NCI-H1930 (cell line): ENCODE measurements at places on chromosomes 5 and 9.

- no peak for DNase-seq
These were observed 34.4 kb downstream of the RASA1 start for GRCh38 chr5:87302061-87302460.

DNA sequence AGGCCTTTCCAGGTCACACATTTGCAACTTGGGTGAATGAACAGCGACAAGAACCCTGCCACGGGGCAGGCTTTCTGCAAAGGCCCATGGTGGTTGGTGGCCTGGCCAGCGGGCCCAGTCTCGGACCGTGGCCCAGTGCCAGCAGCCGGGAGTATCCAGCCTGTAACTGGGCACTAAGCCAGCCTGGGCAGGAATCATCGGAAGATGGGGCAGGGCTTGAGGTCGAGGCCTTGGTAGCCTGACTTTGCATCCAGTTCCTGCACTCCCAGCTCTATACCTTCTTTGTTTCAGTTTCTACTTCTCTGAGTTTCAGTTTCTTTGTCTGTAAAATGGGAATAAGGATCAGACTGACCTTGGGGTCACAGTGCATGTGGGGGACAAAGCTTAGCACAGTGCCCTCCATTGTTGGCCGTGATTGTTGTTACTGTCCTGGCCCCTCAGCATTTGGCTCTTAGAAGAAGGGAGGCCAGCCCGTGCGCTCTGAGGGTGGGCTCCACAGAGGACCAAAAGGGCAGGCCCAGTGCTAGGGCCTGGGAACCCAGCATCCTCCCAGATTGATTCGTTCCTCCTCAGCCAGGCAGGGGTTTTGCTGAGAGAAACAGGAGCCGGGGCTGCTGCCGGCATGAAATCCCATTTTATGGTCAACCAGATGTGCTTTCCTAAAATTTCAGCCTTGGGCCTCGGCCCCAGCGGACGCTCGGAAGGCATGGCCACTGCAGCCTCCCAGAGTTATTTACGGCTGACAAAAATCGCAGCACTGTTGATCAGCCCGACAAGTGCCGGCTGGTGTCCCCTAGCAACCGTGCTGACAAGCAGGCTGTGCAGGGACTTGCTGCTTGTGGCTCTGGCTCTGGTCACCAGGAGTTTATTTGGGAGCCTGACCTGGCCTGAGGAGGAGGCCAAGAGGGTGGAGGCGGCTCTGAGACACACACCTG lies 43.6 kb downstream of the JADE2 start:
- DNase-seq: no peak

GRCh38 chr5:156515121-156515520 lies 188.2 kb downstream of the SGCD start:
- DNase-seq: no peak

DNA sequence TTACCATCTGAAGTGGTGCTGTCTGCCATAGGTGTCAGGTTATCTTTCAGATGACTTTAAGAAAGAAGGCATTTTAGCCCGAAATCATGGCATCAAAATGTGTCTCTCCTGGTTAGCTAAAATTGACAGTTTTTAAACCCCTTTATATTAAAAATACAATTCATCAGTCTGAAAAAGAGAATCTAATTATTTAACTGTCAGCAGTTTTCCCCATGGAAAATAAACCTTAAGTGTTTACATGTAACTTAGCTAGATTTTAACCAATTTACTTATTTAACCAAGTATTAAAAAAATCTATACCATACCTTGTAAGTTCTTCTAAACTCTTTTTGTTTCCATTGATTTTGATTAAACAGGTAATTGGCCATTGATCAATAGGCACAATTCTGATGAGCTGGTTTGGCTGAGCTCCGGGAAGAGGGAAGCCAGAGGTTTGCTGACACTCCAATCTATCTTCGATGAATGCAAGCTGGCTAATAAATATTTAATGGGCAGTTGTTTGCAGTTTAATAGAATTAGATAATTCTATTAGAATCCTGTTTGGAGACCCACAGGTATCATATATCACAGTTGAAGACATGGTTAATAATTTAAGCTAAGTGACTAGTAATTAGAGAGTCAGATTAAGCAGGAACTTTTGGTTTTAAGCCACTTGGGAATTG lies 114.0 kb downstream of the MAT2B start:
- no peak for DNase-seq

GRCh38 chr5:43106290-43106638 lies 14.4 kb upstream of the ZNF131 start:
- no peak for DNase-seq

DNA sequence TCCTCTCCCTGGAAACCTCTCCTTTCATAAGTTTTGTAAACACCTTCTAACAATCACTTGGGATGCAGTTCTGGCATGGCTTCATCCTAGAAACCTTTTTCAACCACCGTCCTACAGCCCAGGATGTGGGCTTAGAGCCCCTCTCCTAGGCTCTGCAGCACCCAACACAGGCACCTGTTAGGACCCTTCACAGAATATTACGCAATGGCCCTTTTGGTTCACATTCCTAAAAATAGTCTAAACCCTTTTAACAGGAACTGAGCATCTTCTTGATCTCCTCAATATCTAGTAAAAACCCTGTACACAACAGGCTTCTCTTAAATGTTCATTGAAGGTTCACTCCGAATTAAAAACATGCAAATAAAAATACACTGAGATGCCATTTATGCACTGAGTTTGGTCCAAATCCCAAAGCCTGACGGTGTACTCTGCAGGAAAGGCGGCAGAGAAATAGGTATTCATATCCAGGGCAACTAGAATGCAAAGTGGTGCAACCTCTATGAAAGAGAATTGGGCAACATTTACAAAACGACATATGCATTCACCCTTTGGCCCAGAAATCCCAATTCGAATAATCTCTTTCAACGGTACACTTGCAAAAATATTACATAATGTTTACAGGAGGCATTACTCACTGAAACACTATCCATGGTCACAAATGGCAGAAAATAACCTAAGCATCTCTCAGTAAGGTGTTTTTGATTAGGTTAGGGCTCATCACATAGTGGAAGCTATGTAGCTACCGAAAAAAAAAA lies 169.3 kb downstream of the SEMA5A start:
- DNase-seq: no peak

DNA sequence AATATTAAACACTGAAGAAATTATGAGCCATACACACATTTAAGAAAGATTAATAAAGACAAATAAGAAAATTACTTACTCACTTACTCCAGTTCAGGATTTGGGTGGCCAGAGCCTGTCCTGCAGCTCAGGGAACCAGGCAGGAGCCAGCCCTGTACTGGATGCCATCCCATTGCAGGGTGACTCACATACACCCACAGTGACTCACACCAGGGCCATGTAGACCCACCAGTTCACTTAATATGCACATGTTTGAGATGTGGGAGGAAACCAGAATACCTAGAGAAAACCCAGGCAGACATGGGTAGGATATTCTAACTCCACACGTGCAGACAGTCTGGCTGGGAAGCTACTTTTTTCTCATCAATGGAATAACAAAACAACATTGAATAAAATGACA lies 49.6 kb upstream of the ADRB2 start:
- no peak for DNase-seq

GRCh38 chr9:17938035-17938655 lies 359.3 kb downstream of the SH3GL2 start:
- DNase-seq: no peak

DNA sequence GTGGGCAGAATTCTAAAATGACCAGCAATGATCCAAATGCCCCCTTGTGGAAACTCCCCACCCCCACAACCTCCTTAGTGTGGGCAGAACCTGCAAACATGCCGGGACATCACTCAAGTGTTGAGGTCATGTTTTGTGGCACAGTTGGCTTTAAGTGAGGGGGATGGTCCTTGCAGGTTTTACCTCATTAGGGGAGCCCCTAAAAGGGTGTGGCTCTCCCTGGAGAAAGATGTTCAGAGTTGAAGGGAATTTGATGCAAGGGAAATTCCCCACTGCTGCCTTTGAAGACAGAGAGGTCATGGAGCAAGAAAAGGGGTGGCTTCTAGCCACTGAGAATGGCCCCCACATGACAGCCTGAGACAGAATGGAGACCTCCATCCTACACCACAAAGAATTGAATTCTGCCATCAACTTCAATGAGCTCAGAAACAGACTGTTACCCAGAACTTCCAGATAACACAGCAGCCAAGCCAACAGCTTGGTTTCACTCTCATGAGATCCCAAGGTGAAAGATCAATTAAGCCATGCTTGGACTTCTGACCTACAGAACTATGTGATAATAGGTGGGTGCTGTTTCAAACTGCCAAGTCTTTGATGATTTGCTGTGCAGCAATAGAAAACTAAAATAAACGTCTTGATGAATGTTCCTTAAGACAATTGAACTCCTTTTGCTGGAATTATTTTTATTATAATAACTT lies 103.4 kb downstream of the MED10 start:
- no peak for DNase-seq

- peak; percentile 15 for DNase-seq
These were observed 3.9 kb downstream of the EXOC3 start for GRCh38 chr5:446883-447263.

GRCh38 chr5:101153526-101153925 lies 250.4 kb upstream of the ST8SIA4 start:
- no peak for DNase-seq

DNA sequence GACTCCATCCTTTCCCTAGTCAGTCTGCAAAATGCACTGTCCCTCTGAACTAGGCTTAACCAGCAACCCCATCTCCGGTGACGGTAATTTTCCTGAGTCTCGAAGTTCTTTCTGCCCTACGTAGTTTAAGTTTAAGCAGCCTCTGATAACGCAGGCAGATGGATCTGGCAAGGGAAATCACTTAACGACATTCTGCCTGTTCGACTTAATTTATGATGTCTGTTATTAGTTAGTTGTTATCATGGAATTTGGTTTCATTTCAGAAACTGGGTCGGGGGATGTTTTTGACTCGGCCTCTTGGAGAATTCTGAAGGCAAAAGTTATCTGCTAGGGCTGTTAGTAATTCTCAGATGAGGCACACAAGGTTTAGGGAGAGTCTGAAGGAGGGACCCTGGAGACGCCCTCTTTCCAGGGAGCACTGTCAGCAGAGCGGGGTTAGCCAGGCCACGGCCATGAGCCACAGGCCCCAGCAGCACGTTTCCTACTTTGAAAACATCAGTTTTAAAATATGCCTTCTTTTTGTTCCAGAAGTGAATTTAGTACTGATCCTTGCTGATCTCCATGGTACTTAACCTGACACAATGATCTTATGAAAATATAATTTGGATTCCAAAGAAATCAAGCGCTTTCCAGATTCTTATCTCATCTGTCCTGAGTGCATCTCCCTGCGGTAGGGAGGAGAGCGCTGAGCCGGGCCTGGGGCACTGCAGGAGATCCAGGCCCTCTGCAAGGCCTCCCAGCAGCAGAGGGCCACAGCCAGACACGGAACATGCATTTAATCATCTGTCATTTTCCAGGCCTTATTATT lies 171.0 kb upstream of the OTULINL start:
- no peak for DNase-seq

- DNase-seq: no peak
These were observed 16.7 kb downstream of the WHRN start for GRCh38 chr9:114488398-114489129.

DNA sequence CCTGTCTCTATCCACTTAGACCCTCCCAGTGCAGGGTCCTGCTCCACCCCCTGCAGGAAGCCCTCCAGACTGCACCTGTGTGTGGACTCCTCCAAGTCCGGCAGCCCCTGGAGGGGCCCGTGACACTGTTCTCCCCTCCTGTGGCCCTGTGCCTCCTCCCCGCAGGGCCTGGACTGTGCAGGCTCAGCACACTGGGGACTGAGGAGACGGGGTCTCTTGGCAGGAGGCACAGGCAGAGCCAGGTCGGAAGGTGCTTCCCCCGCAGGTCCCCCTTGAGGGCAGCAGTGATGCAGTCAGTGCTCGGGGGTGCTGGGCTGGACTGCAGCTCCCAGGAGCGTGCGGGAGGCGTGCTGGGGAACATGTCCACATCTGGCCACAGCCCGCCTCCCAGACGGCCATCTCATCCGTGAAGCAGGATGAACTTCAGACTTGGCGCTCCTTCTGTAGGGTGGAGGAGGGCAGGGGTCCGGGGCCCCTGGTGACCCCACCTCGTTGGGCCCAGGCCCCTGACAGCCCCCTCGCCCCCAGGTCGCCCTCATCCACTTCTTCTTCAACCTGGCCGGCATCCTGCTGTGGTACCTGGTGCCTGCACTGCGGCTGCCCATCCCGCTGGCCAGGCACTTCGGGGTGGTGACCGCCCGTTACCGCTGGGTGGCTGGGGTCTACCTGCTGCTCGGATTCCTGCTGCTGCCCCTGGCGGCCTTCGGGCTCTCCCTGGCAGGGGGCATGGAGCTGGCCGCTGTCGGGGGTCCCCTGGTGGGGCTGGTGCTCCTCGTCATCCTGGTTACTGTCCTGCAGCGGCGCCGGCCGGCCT lies 4.9 kb downstream of the SLC34A3 start:
- no peak for DNase-seq

GRCh38 chr9:127144670-127145445 lies 22.4 kb upstream of the ANGPTL2 start:
- DNase-seq: no peak

DNA sequence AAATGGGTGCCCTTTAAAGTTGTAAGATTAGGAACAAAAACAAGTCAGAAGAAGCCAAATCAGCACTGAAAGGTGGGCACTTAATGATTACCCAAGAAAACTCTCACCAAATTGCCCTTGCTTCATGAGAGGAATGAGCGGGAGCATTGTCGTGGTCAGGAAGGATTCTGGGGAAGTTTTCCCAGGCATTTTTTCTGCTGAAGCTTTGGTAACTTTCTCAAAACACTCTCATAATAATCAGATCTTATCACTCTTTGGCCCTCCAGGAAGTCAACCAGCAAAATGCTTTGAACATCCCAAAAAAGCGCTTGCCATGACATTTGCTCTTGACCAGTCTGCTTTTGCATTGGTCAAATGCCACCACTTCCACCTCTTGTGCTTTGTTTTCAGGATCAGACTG lies 10.4 kb upstream of the PCDHGC3 start:
- no peak for DNase-seq

DNA sequence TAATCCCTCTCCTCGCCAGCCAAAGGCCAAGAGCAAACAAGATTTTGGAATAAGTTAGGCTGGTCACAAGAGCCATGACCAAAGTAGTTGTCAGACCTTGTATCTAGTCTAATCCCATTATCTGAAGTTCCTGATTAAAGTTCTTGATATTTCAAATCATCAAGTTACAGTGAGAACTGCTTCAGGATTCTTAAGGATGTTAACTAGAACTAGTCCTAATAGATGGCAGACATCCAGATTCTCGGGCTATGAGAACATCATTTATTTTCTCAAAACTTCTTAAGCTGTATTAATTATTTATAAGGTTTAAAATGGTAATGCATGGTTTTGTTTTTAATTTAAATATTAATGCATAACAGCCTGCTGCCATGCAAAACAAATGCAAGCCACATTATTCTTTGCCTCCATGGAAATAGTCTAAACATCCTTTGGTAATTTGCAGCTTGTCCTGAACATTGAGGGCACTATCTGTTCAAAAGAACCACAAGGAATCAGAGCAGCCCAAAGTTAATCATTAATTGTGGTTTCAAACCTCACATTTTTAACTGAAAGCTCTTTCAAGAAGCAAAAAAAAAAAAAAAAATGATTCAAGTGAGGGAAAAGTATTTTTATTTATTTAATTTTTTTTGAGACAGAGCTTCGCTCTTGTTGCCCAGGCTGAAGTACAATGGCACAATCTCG lies 95.1 kb downstream of the TTC39B start:
- no peak for DNase-seq
